ENCODE measurements at places on chromosomes 5 and 9.

DNA sequence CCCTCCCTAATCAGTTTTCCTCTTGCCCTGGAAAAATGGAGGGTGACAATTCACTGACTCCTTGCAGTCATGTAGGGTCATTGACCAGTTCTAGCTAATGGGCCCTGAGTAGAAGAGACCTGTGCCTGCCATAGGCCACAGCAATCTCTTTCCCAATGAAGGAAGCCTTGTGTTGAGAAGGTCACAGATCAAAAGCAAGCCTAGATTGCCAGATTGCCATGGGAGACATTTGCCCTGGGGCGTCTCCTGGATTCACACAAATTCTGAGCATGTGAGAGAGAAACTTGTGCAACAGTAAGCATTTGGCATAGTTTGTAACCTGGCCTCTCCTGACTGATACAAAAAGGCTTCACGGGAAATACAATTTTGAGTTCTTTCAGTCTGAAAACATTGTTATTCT lies 148.0 kb downstream of the NUDT12 start:
- no peak for DNase-seq

DNA sequence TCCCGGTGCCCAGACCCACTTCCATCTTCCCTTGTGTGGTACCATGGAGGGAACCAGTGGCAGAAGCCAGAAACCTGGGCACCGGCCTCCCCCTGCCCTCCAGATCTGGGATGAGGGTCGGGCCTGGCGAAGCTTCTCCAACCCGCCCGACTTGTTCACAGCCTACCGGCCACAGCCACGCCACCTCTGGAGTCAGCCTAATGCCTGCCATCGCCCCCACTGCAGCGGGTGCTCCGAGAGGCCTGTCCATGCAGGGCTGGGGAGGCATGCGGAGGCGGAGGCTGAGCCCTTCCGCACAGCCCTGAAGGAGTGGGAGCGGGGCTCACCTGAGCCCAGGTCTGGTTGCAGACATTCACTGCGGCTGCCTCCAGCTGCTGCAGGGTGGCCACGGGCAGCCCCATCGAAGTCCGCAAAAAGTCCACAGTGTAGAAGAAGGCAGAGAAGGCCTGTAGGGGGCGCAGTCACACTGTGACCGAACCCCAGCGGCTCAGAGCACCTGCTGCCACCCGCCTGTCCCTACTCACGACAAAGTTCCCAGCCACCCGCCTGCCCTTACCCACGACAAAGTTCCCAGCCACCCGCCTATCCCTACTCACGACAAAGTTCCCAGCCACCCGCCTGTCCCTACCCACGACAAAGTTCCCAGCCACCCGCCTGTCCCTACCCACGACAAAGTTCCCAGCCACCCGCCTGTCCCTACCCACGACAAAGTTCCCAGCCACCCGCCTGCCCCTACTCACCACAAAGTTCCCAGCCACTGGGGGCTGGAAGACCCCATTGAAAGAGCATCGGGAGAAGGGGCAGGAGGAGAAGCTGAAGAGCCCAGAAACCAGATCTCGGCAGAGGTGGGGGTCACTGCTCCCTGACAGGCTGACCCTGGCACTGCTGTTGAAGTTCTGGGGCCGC lies 3.8 kb upstream of the NPDC1 start:
- DNase-seq, result no peak

DNA sequence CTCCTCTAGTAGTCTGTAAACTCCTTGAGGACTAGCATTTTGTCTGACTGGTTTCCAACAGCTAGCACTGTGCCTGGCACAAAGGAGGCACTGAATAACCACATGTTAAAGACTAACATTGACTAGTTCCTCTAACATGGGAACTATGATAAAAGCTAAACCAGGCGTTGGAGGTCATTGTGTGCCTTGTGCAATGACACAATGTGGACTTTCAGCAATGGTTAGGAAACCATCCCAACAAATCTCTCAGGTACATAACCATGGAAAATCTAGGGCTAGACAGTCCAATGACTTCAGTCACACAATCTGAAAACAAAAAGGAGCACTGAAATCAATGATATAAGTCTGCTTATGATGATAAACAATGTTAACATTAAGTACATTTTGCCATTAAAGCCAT lies 200.6 kb downstream of the DCP2 start:
- no peak for DNase-seq

GRCh38 chr9:93669958-93670207 lies 93.5 kb downstream of the PHF2 start:
- no peak for DNase-seq

- no peak for DNase-seq
Observed at GRCh38 chr5:6321078-6321477, 57.3 kb downstream of the MED10 start.

DNA sequence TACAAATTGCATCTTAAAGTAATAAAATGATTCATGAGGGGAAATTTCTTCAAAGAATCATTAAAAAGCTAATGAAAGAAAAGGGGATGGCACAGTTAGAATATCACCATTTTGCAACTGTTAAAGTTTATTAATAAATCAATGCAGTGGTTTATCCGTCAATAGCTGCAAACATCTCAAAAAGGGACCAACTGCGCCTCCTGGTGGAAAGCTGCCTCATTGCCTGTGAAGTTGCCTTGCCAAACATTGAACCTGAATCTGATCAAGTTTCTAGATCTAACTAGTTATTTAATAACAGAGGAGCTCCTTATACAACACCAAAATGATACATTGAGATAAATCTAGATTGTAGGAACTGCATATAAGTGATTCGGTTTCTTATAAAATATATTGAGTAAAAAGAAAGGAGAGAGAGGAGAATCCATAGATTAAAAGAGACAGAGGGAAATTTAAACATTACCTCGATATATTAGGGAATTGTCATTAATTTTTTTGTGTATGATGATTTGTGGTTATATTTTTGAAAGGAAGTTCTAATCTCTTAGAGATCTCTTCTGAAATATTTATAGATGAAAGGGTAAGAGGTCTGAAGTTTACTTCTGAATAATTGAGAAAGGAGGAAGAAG lies 6.9 kb upstream of the NDUFB6 start:
- peak; percentile 45 for DNase-seq

- peak; percentile 25 for DNase-seq
Observed at GRCh38 chr5:72541501-72542225, 34.5 kb upstream of the ZNF366 start.

- DNase-seq, result no peak
Observed at GRCh38 chr5:86885489-86886230, 267.9 kb downstream of the COX7C start.

DNA sequence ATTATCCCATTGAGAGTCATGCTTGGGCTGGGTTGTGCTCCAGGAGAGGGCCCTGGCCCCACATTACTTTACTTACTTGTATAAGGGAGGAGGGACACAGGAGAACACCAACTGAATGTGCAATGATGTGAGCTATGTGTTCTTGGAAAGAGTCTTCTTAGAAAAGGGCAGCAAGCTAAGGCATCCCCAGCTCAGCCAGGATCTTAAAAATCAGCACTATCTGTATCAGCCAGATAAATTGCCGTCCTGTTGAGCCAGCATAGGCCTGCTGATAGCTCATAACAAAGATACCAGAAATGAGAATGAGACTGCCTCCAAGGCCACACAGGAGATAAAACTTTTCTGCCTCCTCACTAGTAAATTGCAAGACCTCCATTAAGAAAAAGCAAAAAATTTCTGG lies 357.5 kb downstream of the CAAP1 start:
- no peak for DNase-seq

DNA sequence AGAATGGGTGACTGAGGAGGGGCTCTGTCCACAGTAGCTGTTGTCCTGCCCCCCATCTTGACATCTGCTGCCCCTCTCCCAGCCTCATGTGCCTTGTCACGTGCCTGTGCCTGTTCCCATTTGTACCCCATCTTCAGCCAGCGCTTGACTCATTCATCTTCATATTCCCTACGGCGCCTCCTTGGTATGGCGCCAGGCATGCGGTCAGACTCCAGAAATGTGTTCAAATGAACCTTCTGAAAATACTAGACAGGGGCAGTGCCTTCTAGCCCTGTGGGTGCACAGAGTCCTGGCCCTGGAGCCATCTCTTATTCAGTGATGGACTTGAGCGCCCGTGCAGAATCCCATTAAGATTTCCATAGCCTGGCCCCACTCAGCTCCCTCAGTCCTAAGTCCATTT lies 46.2 kb downstream of the CFAP77 start:
- DNase-seq, result no peak

DNA sequence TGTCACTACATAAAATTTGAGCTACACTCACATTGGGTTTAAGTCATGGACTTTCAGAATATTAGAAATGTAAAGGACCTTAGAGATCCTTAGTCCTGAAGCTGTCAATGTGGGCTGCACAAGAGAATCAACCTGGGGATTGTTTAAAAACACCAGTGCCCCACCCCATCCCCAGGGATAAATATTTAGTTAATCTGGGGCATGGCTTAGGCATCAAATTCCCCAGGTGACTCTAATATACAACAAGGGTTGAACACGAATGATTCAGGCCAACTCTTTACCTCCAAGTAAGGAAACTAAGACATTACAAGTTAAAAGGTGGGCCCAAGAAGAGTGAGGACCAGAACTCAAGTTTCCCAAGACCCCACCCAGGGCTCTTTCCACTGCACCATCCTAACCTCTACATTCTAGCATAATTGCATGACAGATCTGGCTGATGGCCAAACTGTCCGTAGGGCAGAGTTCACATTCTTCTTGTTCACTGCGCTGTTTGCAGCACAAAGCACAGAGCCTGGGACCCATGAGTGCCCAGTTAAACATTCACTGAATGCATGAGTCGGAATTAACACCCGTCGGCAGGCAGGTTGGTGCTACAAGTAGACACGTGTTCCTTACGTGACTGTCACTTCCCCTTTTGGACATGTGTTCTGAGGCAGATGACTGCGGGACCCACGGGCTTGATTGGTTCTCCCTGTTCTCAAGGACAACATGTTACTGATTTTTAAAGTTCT lies 25.2 kb downstream of the CYFIP2 start:
- DNase-seq, result no peak

DNA sequence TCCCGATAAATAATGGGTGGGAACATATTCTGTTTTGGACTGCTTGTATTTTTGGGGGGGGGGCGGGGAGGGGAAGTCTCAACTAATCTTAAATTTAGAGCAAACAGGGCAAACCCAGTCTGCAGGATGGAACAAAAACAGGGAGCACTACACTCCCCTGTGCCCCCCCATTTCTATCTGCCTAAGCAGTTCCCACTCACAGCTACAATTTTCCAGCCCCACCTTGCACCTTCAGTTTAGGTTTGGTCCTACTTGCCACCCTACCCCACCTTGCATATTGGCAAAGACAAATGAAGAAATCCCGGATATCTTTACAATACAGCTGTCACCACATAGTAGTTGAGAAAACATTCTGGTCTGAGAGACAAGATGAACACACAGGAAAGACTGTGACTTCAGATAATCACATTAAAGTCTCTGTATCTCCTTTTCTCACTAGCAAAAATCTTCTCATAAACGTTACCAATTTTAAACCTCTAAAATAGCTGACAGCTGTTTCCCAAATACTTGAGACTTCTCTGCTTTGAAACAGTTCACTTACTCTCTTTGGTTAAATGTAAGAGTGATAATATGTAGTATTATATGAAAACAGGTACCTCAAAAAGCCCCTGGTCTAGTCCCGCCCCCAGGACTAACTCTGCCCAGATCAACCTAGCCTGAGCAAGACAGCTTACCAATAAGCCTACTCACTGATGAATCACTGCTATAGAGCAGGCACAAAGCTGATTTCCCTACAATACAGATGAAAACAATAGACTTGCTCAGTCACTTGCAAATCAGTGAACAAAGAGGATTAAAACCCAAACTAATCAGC lies 5.2 kb upstream of the RAPGEF6 start:
- no peak for DNase-seq

DNA sequence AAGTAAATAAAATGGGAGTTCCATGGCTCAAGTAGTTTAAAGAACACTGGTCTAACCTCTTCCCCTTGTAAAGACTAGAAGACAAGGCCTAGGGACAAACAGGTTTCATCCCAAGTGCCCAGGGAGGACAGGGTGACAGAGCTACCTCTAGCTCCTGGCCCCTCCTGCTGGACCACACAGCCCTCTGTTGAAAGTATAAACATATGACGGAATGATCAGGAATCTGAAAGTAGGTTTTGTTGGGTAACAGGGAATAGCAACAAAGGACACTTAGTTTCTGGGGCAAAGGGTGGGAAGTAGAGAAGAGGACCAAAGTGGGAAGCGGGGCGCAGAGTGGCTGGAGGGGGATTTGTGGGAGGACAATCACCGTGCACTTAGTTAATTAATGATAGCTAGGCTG lies 67.0 kb upstream of the DAB2IP start:
- DNase-seq, result no peak

DNA sequence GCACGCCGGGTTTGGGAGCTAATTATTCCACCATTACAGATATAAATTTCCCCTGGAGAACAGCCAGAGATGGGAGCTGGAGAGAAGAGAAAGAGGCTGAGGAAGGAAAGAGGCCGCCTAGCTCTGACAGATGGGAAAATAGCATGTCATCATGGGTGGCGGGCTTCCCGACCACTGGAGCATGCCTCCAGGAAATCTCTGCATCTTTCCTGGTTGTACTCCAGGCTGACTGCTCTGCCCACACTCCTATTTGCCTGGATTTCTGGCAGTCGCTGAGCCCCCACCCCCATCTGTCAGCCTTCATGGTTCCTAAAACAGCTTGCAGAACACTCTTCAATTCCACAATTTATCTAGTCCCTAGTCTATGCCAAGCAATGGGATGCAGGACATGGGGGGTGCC lies 14.3 kb upstream of the GABRP start:
- DNase-seq, result no peak

DNA sequence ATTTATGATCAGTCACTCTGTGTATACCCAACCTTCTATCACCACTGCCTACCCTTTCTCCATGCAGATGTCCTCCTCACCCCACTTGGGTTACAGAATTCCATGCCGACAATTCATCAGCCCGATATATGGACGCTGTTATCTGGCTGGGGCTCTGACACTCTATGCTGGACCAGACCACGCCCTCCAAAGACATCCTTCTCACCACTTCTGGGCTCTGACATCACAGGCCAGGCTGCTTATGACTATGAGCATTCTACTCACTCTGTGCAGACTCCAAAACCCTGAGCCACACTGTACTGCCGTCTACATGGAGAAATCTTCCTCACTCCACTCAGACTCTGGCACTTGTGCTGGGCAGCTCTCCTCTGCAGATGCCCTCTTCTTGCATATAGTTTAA lies 7.6 kb upstream of the AK3 start:
- DNase-seq, result no peak

GRCh38 chr9:98538626-98539031 lies 170.1 kb downstream of the GABBR2 start:
- DNase-seq, result peak; percentile 50

Data from right lung (tissue), 10 donors.